Activated naive CD8-positive, alpha-beta T cell treated with anti-CD3 and anti-CD28 coated beads, Interleukin-2, amount 50 U/mL, for 16 hours (primary cell): ENCODE measurements at places on chromosomes 7 and 10.

GRCh38 chr7:151095123-151095797, 9.0 kb downstream of the AGAP3 start:
- no peak for DNase-seq

DNA sequence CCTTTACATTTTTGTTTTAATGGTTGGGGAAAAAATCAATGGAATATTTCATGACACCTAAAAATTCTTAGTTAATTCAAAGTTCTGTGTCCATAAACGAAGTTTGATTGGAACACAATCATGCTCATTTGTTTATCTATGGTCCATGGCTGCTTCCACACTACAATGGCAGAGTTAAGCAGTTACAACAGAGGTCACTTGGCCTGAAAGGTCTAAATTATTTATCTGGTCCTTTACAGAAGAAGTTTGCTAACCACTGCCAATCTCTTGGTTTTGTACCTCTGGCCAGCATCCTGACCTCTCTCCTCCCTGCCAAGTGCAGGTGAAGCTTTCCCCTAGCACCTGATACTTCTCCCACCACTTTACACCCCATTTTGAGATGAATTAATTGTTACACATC, 61.5 kb downstream of the SRPK2 start:
- DNase-seq: no peak

DNA sequence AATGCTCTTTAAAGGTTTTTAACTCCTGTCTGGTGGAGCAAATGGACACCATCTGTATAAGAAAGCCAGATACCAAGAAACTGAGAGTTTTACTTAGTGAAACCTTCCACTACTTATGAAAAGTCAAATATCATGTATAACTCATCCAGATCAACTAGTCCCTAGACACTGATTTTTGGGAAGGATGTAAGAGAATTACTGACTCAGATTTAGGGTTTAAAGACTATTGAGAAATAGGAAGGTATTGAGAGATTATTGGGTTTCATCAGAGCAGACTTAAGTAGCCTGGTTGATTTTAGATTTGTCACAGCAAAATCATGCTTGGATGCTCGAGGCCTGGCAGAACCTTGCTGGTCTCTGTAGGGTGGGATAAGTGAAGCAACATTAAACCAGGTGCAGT, 3.1 kb downstream of the CSTF2T start:
- DNase-seq: no peak

GRCh38 chr7:158133515-158134271, 453.9 kb downstream of the PTPRN2 start:
- DNase-seq: no peak

GRCh38 chr10:118792526-118792925, 37.8 kb upstream of the CACUL1 start:
- no peak for DNase-seq

DNA sequence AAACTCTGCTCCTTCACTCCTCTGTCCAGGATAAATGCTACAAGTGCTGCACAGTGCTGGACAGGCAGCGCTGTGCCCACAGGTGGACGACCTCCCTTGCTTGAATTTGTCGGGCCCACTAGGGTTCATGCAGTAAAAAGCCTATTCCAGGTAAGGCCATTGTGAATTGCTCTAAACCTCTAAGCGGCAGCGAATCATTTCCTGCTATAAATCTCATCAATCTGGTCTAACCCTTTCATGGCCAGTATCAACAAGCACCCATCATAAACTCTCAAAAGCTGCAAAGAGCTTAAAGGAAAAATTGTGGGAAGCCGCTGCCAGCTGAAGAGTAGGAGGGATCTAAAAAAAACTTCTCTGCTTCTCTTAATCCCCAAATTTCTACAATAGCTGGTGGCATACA, 134.2 kb downstream of the SLC25A13 start:
- DNase-seq: no peak

- no peak for DNase-seq
These were observed 86.4 kb upstream of the JAZF1 start for GRCh38 chr7:28267012-28267411.

- no peak for DNase-seq
These were observed 6.0 kb downstream of the IL15RA start for GRCh38 chr10:5971315-5971832.

DNA sequence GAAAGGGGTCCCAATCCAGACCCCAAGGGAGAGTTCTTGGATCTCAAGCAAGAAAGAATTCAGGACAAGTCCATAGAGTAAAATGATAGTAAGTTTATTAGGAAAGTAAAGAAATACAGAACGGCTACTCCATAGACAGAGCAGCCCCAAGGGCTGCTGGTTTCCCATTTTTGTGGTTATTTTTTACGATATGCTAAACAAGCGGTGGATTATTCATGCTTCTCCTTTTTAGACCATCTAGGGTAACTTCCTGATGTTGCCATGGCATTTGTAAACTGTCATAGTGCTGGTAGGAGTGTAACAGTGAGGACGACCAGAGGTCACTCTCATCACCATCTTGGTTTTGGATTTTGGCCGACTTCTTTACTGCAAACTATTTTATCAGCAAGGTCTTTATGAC, 1033.4 kb downstream of the SORCS3 start:
- no peak for DNase-seq

DNA sequence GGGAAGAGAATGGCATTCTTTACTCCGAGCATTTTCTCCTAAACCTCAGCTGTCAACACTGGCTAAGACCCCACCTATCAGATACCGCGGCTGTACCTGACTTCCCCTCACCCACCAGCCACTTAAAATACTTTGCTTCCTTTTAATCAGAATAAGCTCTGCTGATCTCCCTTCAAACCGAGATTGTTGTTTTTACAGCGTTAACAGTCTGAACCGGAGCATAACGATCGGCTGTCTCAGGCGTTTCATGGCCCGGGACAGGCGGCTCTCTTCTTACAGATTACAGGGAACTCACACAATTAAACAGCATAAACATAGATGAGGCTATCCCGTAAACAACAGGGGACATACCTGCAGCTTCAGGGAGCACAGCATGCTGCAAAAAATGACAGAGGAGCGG, 174.3 kb upstream of the RNF32 start:
- no peak for DNase-seq

DNA sequence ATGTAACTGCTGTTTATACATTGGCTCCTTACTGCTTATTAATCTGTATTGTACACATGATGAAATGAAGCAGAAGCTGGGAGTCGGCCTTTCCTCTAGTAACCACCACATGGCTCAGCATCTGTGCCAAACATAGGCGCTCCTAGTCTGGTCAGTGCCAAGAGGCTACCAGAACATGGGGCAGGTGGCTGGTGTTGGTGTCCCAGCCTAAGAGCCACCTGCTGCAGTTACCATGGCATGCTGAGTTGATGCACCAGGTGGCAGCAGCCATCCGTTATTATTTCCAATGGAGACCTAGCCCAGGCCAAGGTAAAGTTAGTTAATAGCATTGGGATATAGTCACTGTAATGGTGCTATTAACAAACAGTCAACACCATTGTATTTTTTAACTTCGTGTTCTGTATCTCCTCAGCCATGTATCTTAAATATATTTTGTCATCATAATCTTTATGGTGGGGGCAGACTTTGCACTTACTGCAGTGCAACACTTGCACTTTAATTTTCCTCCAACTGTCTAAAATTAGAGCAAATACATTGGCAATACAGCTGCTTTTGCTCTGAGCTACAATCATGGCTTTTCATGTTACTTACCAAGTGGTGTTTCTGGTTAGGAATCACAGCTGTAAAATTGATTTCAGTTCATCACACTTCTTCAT, 33.1 kb downstream of the HBP1 start:
- DNase-seq: no peak

- no peak for DNase-seq
These were observed 106.6 kb downstream of the PRKCQ start for GRCh38 chr10:6473430-6473829.

GRCh38 chr7:118152149-118152548, 31.8 kb upstream of the LSM8 start:
- no peak for DNase-seq

DNA sequence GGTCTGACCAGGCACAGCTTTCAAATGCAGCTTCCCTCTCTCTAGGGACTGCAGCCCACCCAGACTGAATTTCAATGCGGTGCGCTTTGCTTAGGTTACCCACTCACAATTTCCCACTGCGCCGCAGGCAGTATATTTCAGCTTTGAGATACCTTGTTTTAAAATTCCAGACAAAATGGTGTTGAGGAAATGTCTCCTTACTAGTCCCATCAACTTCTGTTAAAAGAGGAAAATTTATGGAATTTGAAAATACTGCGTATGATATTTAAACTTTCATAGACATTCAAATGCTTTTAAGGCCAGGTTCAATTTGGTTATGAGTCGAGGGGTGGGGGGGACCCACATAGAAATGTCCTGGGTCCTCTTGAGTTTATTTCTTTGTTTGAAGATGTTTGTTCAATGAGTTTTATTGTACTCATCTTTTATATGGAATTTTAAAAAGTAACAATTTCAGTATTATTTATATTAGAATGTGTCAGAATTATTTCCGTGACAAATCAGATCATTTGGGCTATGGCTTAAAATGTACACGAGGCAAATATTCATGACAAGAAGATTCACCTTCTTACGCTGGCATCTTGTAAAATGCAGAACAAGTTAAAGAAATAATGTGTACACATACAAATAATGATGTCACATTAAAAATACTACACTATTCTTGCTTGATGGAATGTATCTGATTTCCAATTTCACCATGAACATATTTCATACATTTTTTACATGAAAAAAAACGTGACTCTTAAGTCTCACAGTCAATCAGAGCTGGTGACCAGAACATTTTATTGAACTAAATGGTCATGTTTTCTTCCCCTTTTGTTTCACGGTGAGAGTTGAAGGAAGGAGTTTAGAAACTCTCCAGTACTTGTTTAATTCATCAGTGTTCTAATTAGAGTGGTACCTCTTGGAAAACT, 1.3 kb downstream of the IKZF1 start:
- DNase-seq: no peak

DNA sequence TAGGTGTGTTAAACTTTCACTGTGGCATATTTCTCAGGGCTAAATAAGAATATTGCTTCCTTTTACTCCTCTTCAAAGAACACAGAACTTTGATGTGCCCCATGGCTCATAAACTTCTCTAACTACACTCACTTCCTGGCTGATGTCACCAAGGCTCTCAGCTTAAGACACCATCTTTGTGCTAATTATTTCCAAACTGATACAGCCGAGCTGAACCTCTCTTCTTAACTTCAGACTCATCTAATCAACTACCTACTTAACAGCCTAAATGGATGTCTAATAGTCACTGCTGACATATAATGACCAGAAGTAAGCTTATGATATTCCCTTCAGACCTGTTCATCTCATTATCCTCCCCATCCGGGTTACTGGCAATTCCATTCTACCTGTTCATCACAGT, 3.6 kb downstream of the C10orf67 start:
- no peak for DNase-seq

GRCh38 chr7:157035979-157036378, 25.5 kb upstream of the MNX1 start:
- DNase-seq: no peak

DNA sequence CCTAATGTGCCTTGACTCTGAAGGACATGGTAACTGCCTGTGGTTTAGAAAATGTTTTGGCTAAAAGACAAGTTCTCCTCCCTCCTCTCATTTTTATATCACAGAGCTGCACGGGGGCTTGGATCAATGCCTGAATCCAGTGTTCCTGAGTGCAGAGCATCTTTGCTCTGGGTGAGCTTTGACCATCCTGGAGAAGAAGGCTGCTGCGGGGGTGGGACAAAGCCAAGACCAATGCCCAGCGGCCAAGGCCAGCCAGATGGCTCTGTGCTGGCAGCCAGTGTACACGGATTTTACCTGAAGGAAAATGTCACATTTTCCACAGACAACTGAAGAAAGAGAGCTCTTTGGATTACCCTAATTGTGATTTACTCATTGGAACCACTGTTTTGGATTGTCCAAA, 102.0 kb upstream of the TARP start:
- DNase-seq: no peak

- no peak for DNase-seq
These were observed 24.3 kb downstream of the GDI2 start for GRCh38 chr10:5788969-5789368.

- DNase-seq: no peak
These were observed 90.8 kb downstream of the DNAJB9 start for GRCh38 chr7:108660465-108660864.

DNA sequence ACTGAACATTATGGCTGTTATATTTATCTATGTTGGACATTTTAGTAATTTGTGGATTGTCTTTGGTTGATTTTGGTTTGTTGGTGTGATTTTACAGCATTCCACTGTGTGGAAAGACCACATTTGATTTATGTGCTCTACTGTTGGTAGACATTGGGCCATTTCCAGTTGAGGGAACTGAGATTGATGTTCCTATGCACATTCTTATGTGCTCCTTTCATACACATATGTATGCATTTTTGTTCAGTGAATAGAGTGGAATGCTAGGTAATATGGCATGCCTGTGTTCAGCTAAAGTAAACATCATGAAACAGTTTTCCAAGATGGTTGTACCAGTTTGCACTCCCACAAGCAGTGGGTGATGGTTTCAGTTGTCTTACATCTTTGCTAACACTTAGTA, 15.1 kb downstream of the CACNB2 start:
- no peak for DNase-seq

DNA sequence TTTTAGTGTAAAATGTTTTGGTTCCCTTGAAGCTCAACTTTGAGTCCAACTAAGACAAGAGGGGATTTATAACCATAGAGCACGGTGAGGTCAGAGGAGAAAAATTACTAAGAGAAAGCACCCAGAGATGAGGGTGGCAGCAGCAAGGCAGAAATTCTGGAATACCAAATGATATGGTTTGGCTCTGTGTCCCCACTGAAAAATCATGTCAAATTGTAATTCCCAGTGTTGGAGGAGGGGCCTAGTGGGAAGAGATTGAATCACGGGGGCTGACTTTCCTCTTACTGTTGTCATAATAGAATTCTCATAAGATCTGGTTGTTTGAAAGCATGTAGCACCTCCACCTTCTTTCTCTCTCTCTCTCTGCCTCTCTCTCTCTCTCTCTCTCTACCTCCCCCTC, 19.4 kb upstream of the AKR1C1 start:
- no peak for DNase-seq

DNA sequence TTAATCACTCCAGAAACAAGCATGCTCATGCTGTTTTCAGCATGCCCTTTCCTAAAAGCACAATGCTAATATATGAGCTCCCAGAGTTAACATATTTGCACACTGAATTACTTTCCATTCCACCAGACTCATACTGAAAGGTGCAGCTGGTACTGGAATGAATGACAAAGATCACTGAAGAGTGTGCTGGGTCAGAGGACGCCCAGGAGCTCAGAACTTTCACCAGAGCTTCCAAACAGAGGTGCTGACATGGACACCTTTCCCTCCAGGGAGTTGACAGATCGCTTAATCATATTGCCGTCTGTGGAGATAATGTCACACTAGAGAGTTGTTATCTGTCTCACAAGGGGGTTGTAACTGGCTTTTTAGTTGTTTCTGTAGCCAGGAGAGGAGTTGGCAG, 292.9 kb downstream of the LHFPL3 start:
- no peak for DNase-seq

GRCh38 chr10:28849821-28850220, 172.5 kb downstream of the BAMBI start:
- DNase-seq: no peak

GRCh38 chr10:63751836-63752235, 230.6 kb downstream of the REEP3 start:
- DNase-seq: no peak

GRCh38 chr7:22173685-22174573, 183.0 kb downstream of the RAPGEF5 start:
- no peak for DNase-seq

- DNase-seq: no peak
These were observed 73.3 kb downstream of the CREB3L2 start for GRCh38 chr7:137928626-137929025.

GRCh38 chr10:62554632-62555199, 180.5 kb downstream of the ZNF365 start:
- DNase-seq: no peak
